Activated CD4-positive, alpha-beta T cell treated with anti-CD3 and anti-CD28 coated beads, Interleukin-2, Interleukin-4, amounts not matched to agents 100 ng/mL and 50 ng/mL, durations not matched to agents 16 hours and 8 hours (primary cell): ENCODE measurements at places on chromosomes 1 and 21.

DNA sequence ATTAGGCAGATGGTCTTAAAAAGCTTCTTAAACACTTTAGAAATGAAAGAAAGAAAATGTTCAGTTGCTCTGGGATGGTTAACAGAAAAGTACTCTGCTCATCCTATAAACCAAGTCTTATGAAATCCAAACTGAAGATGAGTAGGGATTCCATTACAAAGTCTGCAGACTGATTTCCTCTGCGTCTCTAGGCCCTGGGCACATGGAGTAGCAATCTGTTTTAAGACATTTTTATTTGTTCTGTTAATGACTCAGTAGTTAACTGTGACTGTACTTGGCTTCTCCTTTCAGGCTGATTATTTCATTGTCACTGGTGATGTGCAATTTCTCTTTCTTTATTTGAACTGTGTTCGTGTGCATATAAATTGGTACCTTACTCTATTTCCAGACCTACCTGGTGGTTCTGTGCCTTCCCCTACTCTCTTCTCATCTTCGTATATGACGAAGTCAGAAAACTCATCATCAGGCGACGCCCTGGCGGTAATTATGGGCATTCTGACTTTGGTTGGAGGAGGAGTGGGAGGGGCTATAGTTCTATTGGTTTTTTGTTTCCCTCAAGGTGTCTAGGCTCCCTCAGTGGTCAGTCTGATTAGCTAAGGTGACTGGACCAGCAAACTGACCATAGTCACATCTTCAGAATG lies 30.6 kb downstream of the ATP1A1 start:
- DNase-seq: no peak

DNA sequence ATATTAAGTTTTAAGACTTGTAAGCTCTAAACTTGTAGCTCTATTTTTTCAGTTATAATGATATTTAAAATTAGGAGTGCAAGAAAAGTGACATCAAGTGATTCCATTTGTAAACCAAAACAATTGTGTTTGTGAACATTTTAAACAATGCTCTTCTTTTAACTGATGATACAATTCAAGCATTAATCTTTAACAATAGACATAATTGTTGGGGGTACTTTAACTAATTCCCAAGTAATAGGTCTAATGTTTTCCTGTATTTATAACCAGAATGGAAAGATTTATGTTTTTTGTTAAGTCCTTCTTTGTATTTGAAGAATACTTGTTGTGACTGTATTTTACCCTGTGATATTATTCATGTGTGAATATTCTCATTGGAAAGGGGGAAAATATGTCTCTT lies 6.8 kb downstream of the ATG4C start:
- DNase-seq: no peak

GRCh38 chr1:226360106-226360746 lies 47.7 kb downstream of the PARP1 start:
- DNase-seq: no peak

DNA sequence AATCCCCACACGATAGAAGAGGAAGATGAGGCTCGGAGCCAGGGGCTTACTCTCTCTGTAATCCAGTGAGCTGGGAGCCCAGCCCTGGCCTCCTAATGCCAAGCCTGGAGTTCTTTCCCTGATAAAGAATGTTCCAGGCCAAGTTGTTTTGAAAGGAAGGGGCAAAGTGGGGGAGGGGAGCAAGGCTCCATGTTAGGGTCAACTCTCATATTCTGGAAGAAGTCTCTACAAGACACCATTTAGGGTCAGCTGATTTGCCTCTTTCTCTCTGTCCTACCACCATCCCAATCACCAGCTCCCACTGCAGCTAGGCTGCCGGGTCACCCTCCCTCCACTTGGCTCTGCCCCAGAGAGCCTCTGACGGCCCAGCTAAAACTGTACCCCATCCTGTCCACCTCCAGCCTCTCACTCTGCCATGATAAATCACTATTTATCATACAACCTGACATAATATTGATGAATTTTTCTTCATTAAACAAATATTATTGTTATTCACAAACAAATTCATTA lies 95.0 kb downstream of the GLIS1 start:
- DNase-seq: no peak

DNA sequence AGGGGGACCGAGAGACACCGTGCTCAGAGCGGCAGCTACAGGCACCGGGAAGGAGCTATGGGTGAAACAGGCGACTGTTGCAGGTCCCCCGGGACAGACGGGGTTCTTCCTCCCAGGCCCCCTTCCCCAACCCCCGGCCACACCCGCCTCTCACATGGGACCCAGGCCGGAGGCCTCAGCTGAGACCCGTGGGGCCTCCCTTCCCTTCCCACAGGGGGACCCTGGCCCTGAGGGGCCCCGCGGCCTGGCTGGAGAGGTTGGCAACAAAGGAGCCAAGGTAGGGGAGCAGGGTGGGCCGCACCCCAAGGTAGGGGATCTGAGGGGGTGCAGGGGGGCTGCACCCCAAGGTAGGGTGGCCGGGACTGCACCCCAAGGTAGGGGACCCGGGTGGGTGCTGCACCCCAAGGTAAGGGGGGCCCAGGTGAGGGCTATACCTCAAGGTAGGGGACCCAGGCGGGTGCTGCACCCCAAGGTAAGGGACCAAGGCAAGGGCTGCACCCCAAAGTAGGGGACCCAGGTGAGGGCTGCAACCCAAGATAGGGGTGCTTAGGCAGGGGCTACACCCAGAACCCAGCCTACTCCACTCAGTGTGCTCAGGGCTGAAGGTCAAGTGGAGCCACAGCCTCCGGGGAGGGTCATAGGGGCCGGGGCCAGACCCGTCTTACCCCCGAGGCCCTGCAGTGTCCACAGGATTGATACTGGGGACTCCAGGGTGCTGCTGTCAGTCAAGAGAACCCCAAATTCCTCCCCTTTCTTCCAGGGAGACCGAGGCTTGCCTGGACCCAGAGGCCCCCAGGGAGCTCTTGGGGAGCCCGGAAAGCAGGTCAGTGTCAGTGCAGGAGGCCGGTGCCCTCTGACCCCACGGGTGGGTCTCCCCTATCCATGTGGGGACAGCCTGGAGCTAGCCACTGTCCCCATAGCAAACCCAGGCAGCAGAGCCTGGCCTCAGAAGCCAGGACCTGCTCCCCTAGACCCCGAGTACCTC lies 22.7 kb downstream of the COL6A2 start:
- DNase-seq: no peak

- no peak for DNase-seq
Measured at GRCh38 chr1:221748981-221749380, 7.1 kb upstream of the DUSP10 start.

GRCh38 chr1:5572794-5573193 lies 419.4 kb downstream of the NPHP4 start:
- DNase-seq: no peak

DNA sequence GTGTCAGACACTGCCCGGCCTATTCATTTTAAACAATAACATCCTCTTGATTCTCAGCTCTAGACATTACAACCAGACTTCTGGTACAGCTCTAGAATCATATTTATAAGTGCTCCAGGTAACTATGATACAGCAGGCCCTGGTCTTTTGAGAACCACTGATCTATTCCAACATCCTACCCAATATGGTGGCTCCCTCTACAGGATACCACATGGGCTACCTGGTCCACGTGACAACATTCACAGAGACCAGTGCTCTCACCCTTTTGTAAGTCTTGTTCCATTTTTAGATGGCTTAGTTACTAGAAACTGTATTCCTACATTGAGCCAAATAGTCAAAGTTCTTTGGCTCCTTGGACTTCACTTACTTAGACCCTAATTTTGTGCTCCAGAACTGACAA lies 102.9 kb downstream of the PTPN14 start:
- DNase-seq: no peak

DNA sequence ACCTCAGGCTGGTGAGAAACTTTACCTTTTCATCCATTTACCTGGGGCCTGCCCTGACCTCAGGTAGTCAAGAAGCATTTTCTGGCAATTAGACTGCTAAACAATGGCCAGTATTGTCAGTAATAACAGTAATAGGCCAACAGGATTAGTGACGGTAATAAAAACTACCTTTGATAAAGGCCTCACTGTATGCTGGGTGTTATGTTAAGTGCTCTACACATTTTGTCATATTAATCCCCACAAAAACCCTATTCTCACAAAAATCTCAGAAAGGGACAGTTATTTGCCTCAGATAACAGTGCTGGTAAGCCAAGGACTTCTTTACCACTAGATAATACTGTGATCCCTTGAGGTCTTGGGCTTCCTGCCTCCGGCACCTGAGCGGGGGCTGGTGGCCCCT lies 191.4 kb downstream of the FOXD2 start:
- no peak for DNase-seq
